ENCODE measurements at places on chromosomes 2 and 18.
A peak's percentile ranks its signal among the peaks of the same experiment; 100 is the strongest.

DNA sequence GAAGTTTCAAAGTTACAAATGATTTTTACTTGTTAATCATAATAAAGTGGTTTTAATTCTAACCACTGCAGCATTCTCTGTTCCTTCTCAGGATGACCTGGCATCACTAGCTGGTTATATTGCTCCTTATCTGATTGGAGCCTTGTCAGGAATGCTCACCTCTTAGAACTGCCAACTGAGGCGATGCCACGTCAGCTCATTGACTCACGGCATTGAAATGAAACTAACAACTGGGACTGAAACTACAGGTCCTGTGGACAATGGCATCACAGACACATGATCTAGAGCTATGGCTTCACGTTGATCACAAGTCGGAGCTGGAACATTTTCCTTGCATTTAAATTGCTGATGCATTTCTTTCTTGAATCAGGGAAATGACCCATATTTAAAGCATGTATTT, 54.9 kb upstream of the MAP2 start:
- peak; percentile 69 for DNase-seq

- no peak for DNase-seq
Observed at GRCh38 chr2:128753321-128753720, 434.7 kb upstream of the HS6ST1 start.

- no peak for DNase-seq
Observed at GRCh38 chr2:185335879-185336278, 402.7 kb upstream of the FSIP2 start.

DNA sequence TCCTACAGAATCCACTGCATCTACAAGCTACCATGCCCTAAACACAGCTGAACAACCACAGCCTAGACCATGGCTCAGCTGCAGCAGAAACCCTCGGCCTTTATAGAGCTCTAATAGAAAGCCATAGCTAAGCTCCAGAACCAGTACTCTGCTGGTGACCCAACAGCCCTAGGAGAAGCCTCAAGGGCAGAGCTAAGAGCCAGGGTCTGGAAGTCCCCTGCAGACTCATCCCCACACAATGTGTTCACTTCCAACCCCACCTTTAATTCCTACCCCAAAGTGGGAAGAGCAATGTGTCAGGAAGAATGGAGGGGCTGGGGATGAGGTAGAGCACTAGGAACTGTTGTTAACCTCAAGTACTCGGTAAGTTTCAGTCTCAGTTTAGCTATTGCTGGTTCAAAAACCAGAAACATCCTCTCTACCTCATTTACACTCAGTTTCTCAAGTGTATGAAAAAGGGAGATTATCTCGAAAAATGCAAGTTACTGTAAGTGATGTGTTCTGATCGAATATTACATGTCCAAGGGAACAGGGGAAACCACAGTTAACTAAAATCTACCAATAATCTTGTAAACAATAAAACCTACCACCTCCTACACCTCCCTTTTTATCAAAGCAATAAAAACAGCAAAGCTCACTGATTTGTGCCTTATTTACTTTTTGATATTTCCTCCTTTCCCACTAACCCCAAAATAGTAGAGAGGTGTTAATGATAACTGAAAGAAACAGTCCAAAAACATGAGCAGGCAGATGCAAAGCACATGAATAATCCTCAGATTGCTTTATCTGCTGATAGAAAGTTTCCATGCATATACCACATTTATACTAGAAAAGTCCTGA, 36.2 kb downstream of the THADA start:
- no peak for DNase-seq

DNA sequence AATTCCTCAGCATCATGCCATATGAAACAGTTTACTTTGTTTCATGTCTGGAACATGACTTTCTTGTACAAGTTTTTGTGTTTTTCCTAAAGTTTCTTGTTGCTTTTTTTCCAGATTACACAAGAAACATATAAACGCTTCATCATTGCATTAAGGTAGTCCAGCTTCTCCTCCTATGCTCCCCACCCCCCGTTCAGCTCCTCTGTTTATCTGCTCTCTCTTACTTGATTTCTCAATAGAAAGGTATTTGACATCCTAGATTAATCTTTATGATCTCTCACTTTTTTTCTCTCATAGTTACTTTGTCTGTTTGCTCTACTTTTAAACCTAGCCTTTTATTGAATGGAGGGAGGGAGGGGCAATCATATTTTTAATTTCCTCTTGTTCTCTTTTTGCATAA, 25.4 kb downstream of the SLC40A1 start:
- DNase-seq, result no peak

- DNase-seq, result no peak
Observed at GRCh38 chr2:186098821-186099220, 360.2 kb downstream of the FSIP2 start.

- no peak for DNase-seq
Observed at GRCh38 chr18:46480226-46480625, 176.8 kb downstream of the LOXHD1 start.

DNA sequence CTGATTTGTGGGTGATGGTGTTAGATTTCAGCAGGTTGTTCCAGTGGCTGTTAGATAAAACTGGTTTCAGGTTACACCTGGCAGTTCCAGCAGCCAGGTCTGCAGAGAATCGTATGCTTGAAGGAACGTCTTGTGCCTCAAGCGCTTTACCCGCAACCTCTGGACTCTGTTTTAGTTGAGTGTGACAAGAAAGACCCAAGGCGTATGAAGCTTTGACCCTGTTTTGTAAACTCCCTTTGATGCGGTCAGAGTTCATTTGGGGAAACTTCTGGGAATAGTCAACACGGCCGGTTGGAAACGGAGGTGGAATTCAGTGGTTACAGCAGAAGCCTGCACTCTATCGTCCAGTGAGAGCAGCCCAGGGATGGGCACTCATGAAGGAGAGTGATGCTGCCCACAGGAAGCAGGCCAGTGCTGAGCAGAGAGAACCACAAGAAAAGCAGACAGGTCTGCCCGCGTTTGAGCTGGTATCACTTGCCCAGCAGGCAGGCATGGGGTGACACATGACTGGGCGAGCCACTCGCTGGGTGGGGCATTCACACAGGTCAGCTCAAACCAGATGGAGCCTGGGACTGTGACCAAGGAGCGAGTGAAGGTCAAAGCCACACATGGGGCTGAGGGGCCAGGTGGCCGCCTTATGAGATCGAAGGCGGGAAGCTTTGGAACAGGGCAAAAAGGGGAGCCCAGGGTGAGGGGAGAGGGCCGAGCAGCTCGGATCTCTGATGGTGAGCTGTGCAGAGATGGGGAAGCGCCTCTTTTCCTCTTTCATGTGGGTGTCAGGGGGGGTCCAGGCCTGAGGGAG, 99.6 kb upstream of the MBOAT2 start:
- DNase-seq, result no peak

- DNase-seq, result no peak
Observed at GRCh38 chr2:82825410-82826090, 1633.5 kb downstream of the SUCLG1 start.

GRCh38 chr2:140353541-140353940, 1573.4 kb upstream of the NXPH2 start:
- no peak for DNase-seq

GRCh38 chr2:236177967-236178889, 10.0 kb upstream of the GBX2 start:
- peak; percentile 75 for DNase-seq

DNA sequence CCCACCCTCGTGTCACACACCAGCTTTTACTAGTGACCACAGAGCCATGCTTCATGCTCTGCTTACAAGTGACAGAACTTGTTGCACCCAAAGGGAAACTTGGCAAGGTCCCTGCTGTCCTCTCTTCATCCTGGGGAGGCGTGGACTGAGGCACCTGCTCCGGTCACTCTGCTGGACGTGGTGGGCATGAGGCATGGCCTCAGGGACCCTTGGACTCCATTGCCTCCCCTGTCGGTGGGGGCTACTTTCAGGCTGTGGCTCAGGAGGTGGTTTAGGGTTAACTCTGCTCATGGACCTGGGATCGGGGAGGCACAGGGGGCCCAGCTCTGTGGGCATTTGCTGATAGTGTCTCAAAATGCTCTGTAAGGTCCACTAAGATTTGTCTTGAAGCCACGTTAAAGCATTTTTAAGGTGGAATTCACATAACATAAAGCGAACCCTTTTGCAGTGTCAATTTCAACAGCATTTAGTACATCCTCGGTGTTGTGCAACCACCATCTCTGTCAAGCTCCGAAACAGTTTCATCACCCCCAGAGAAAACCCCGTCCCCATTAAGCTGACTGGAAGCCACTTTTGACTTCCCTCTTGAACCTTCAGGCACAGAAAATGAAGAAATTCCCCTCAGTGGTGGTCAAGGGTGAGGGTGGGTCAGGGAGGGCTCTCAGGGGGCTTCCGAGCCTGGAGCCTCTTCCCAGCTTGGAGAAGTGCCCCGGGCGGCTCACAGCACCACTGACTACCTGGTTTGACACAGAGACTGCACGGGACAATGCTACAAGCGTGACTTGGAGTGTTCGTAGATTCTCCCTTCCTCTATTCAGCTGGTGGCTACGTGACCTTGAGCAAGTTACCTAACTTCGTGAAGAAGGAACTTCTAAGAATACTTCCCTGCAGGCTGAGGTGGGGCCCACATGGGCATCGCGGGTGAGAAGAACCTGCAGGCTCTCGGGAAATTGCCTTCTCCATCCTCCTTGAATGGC, 100.0 kb upstream of the HDAC4 start:
- no peak for DNase-seq

DNA sequence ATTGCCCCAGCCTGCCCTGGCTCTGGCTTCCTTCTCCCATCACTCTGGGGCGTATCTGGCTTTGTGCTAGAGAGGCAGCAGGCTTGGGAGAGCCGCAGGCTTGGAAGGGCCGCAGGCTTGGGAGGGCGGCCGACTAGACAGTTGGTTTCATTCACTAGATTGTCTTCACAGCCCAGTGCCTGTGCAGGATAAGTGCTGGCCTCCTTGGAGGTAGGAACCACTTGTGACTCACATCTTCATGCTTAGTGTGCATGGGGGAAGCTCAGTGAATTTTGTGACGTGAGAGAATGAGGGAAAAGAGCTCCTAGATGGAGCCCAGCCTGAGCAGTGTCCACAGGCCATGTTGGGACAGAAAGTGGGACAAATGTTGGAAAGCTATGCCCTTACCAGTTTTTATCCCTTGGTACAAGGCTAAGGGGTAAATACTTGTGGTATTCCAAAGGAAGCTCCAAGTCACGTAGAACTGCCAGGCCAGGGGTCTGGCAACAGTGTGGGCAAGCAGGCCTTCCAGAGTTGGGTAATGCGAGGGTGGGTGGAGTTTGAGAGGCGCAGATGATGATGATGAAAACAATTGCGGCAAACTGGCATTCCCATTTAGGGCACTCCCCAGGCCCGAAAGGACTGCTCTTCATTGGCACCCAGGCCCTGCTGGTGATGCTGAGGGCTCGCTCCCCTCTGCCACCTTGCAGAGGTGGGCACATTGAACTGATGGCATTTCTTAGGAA, 100.1 kb downstream of the DDX1 start:
- DNase-seq, result no peak

DNA sequence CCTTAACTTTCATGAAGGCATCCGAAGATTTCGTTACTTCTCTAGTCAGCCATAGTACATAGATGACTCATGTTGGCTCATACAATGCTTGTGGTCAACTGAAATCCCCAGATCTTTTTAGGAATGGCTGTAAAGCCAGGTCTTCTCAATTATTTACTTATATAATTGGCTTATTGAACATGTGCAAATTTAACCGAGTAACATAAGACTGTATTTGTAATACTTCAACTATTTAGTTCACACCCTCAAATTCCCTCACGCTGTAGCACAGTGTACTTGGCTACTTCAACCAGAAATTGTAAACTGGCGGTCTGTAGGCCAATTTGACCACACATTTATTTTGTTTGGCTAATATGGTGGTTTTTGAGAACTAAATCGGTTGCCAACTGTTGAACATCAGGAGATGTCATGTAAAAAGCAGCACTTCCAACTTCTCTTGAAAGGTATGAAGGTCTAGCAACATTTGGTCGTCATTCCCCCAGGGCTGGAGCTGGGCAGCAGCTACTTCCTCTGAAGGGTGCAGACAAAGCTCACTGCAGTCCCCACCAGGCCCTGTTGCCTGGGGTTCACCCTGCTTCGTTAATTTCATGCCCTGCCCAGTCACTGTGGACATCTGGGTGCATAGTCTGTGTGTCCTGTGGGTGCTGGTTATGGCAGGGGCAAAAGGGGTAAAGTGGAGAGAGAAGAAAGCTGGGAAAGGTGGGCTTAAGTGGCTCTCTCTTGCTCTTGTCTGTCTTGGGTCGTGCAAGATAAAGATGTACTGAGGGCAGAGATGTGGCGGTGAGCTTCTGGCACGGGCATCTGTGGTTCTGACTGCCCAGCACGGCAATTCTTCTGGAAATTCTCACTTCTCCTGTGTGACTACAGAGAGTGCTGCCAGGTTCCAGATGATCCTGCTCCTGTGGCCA, 3.2 kb upstream of the SH3RF3 start:
- peak; percentile 70 for DNase-seq

All from MG63 (cell line).